ENCODE measurements at places on chromosomes 4 and X. TPM values are rescaled to one million over a fixed set of nuclear protein-coding genes. Genes with fewer than 3 reads are reported as not detected.
A peak's percentile ranks its signal among the peaks of the same experiment; 100 is the strongest.

- ATAC-seq = peak; percentile 71
These were observed 53.4 kb downstream of the PSAPL1 start for GRCh38 chr4:7381221-7381889.

- ATAC-seq = no peak
These were observed 14.4 kb upstream of the MSX1 start for GRCh38 chr4:4845027-4845426.

DNA sequence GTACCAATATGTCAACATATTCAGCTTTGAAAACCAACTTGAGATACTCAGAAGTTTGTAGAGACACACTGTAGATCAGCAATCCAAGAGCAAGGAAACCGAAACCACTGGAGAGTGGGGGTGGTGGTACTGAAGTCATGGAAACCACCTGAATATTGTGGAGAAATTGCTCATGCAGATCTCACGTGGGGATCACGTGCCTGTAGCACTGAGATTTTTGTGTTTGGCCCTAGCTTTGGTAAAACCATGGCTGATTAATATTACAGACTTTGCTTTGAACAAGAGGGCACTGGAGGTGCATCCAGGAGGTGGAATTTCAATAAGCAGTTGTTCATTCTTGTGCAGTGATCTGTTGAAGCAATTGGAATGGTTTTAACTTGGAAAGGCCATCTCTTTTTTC, 47.2 kb downstream of the GBA3 start:
- ATAC-seq = no peak

DNA sequence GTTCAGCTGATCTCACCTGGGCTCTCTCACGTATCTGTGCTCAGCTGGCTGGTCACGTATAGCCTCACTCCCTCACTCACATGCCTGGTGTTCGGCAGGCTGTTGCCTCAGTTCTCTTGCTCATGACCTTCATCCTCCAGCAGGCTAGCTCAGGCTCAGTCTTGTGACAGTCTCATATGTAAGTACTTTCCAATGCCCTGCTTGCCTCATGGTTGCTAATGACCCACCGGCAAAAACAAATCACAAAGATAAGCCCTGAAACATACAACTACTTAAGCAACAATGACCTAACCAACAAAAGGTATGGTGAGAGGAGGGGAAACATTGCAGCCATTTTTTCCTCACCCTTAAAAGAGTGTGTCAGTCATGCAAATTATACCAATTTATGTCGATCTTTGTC, 25.0 kb downstream of the MEPE start:
- no peak for ATAC-seq

- ATAC-seq = no peak
These were observed 33.2 kb upstream of the MAN2B2 start for GRCh38 chr4:6541789-6542188.

GRCh38 chrX:87578978-87579377, 61.4 kb downstream of the KLHL4 start:
- no peak for ATAC-seq

DNA sequence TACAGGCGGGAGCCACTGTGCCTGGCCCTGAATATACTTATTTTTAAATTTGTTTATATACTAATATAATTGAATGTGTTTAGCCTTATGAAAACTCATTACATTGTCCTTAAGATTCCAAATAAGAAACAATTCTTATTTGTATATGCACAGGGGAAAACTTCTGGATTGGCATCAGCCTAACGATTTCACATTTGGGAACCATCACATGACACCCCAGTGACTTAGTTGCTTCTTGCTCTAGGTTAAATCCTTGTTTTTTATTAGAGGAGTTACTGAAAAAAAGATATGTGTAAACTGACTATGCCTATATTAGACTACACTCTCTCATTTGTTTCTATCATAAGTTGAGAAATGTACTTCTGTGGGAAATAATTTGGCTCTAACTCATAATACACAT, 520.2 kb downstream of the SPRY1 start:
- no peak for ATAC-seq

- ATAC-seq = no peak
These were observed 82.1 kb upstream of the PAK3 start for GRCh38 chrX:111013778-111014455.

DNA sequence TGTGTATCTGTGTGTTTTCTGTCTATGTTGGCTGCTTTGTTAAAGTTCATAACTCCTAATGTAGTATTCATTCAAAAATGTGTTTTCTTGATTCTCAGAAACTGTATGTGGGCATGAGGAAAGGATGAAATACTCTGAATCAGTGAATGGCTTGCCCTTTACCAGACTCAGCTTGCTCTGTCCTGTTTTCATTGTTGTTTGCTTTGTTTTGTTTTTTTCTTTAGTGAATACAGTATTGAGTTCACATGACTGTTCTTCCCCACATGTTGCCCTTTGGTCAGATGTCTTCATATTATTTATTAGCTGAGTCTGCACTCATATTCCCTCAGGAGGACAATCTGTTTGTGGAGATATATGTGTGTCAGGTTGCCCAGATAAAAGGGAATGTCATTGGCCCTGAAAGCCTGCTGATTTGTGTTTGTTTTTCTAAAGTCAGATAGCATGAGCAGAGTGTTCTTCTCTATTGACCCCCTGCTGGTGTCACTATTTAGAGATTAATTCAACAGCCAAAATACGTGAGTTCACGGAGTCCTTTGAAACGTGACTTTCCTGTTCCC, 1184.4 kb downstream of the RPA4 start:
- no peak for ATAC-seq

DNA sequence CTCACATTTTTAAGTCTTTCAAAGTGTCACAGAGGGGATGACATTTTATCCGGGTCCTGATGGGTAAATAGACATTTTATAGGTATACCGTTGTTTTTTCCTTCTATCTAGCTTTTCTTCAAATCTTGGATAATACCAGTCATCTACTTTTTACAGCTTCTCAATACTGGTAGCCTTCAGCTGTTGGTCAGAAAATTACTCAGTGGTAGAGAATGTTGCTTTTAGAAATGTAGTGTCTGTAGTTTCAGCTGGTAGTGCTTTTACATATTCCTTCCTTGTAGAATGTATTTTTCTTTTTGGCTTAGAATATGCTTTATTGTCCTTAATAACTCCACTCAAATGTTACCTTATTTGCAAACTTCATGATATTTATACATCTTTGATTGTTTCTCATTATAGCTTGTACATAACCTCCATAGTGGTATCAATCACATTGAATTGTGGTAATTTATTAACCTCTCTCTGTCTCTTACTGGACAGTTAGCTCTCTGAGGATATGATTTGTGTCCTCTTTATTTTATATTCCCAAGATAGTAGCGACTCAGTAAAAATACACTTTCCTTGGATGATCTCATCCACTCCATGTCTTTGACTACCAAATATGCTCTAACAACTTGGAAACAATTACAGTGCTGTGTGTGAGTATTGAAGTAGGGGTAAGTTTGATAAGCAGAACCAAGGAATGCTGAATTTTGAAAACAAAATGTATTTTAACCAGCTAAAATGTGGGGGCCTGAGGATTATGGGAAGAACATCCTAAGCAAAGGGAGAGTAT, 53.8 kb downstream of the RAP1GDS1 start:
- no peak for ATAC-seq

DNA sequence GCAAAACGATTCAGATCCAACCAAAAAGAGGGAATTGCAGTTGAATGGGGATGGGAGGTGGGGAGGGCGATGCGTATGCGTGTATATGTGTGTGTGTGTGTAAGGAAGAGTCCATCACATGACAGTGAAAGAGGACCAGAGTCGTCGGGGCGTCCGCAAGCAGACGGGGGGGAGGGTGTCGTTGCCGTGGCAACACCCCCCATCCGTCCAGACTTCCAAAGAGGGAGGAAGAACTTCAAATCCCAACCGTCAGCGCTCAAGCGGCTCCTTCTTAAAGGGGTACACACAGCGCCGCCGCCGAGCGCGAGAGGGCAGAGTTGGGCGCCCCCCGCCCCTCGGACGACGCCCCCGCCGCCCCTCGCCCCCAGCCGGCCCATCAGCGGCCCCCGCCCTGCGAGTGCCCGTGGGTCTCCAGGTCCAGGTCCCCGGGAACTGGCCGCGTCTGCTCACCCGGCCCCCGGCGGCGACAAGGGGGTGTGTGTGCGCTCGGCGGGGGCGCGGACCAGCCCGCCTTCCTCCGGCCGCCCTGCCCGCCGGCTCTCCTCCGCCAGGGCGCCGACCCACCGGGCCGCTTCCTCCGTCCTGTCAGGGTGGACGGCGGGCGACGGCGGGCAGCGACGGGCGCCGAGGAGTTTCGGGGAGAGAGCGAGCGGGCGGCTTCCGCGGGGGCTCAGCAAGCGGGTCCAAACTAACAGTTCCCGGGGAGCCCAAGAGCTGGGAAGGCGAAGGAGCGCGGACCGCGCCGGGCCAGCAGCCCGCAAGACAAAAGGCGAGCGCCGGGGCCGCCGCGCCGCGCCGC, 685 bp downstream of the LCORL start:
- peak; percentile 49 for ATAC-seq

SLC6A14 gene
- total RNA-seq = 0.13 TPM

CXorf49 gene
- not detected for total RNA-seq

ART3 gene
- total RNA-seq = 22.6 TPM

SPANXB1 gene
- not detected for total RNA-seq

FAM9C gene
- total RNA-seq = 0.44 TPM

Measured in motor neuron (in vitro differentiated cells).